Fibroblast of skin of back (primary cell): ENCODE measurements at places on chromosomes 12 and 14.

GRCh38 chr12:130762319-130762675 is 46.2 kb upstream of the RIMBP2 start:
- DNase-seq, result no peak

GRCh38 chr14:105039458-105040205 is 18.7 kb upstream of the CDCA4 start:
- no peak for DNase-seq

GRCh38 chr12:54997929-54998522 is 13.5 kb upstream of the TESPA1 start:
- DNase-seq, result no peak

DNA sequence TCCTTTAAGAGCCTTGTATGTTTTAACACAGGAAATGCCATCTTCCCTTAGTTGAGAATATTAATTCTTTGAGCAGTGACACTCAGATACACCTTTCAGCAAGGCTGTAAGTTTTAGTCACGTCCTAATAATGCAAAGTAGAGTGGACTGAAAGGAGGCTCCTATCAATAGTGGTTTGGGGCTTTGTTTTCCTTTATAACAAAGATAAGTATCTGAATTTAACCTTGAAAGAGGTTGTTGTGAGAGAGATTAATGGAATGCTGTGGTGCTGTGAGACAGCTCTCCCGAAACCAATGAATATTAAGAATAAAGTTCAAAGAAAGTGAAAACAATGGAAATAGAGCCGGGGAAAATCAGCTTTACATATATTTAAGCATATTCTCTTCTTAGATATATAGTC is 259.6 kb downstream of the ERC1 start:
- no peak for DNase-seq

- DNase-seq, result peak; percentile 30
These were observed 271.6 kb downstream of the NPAS3 start for GRCh38 chr14:33210311-33210710.

DNA sequence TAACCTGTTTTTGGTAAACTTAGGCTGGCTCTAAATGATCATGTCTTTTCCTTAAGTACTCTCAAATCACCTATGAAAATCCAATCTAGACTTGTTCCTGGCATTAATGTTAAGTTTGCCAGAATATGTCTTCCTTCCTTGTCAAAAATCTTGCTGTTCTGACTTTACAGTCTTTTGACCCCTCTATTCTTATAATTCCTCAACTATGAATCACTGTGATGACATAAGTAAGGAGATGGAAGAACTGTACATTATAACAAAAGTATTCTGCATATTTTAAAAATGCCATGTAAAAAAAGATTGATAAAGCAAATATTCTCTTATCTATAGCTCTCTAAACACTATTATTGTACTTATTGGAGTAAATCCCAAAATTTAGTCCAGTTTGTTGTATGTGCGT is 51.4 kb upstream of the BAZ1A start:
- DNase-seq, result peak; percentile 62

DNA sequence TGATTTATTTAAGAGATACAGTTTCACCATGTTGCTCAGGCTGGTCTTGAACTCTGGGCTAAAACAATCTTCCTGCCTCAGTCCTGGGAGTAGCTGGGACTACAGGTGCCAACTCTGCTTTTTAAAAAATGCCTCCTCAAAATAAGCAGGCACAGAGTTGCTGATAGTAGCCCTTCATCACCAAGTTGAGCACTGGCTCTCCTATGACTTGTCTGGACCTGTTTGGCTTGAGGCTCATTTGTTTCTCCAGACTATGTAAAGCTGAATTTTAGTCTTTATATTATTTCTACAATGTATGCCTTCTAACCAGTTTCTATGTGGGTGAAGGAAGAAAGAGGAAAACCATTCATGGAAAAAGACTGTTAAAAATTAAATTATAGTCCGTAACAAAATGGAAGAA is 39.5 kb upstream of the RAD51AP1 start:
- DNase-seq, result no peak

DNA sequence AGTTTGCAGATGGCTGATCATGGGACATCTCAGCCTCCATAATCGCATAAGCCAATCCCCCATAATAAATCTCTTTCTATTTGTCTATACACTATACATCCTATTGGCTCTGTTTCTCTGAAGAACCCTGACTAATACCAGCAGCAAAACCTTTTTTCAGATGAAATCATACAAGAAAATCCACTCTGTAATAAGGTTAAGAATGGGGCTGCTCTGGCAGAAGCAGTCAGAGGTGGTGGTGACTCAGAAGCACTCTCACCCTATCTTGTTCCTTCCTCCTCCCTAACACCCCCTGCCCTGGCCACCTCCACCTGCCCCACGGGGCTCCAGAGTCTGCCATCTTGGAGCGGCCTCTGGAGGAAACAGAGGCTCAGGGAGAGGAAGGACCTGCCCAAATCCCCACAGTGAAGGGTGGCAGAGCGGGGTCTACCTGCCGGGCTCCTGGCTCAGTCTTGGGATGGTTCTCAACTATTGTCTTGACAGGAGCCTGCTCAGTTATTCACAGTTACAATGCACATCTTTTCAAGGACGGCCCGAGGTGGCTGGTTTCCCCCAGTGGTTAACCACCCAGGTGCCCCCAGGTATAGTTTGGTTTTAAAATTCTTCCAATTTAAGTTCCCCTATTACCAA is 109.3 kb upstream of the EVL start:
- no peak for DNase-seq

DNA sequence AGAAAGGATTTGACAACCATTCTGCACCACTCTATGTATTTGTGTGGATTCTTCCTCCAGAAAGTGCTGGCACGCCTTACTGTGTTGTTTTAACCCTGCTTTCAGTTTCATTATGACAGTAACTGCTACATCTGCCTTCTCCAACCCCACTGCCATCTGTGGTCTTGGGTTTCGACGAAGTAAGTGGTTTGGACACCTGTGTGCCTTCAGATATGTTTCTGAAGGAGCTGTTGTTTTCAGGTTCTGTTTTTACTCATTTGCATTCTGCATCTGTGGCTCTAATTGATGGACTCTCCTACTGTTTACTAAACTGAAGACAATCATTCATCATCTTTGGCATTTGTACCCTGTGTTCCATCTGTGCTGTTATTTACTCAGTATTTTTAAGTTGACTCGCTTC is 4.1 kb downstream of the TSHR start:
- no peak for DNase-seq

DNA sequence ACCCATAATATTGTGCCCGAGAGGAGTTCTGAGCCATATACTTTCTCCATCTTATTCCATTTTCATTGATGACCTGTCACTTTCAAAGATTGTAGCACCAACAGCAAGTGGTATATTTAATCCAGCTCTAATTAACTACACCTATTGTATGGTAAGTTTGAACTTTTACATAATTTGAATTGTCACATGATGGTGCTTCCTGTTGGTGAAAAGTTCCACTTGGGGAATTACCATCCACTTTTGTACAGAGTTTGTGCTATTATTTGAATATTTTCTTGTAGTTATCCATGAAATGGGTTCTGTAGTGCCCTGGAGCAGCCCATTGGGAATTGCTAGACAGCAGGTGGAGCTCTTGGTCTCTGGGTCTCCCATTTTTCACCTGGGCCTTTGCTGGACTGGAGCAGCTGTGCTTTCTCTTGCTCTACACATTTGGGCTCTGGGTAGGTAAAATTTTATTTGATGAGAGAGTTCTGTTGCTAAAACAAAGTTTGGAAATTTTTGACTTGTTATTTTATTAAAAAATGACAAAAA is 3.0 kb downstream of the SMCO3 start:
- no peak for DNase-seq

- no peak for DNase-seq
These were observed 3.1 kb downstream of the C14orf39 start for GRCh38 chr14:60482743-60483142.

- no peak for DNase-seq
These were observed 19.6 kb upstream of the TMEM30B start for GRCh38 chr14:61300754-61301153.

DNA sequence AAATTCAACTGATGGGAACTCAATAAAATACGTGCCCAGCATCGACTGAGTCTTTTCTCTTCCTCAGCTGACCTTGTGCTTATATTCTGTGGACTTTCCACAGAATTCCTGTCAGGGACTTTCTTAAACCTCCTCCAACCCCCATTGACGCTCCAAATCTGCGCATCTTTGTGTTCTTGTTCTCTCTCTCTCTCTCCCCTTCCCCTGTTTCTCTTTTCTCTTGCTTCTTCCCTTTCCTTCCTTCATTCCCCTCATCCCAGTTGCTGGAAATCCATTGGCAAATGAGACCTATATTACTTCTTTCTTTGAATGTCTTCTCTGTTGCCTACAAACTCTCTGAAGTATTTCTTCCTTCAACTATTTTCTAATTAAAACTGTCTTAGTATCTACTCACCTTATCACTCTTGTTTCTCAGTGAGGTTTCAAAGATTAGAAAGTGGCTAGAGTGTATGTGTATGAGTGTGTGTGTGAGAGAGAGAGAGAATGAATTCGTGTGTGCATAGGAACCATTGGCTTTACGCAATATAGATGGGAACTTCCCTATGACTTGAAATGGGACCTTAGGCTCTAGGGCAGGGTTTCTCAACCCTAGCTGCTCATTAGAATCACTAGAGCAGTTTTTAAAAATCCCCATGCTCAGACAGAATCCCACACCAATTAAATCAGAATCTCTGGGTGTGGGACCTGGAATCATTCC is 41.8 kb upstream of the DHRS7 start:
- DNase-seq, result no peak
